ENCODE measurements at places on chromosomes 7 and 10.

GRCh38 chr10:88080213-88080612, 216.8 kb downstream of the PTEN start:
- no peak for DNase-seq

DNA sequence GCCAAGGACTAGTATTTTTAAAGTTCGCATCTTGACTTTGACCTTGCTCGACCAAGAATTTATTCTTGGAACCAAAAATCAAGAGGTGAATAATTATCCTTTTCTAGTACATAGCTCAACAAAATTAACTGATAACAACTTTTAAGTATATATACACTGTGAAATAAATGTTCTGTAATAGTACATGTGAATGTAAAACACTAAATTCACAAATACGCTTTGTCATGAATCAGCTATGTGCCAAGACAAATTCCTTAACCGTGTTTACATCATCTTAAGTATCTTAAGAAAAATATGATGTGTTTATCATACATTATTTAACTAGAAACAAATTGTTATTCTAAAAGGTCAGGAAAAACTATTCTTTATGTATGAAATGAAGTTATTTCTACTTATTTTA, 83.3 kb downstream of the CUL2 start:
- DNase-seq: no peak

- no peak for DNase-seq
Measured at GRCh38 chr7:43469051-43469450, 113.9 kb upstream of the STK17A start.

DNA sequence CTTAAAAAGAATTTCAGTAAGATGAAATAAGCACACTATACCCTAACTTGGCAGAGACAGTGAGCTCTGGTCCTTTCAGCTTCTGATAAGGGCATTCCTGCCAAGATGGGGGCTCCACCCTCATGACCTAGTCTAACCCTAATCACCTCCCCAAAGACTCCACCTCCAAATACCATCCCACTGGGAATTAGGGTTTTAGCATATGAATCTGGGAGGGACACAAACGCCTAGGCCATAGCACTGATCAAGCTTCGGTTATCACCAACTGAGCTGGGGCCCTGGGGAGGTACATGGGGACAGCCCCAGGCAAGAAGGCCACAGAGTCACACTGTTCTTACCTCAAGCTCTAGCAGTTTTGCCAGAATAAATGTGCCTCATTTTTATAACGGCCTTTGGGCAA, 31.4 kb downstream of the PALS2 start:
- DNase-seq: no peak

DNA sequence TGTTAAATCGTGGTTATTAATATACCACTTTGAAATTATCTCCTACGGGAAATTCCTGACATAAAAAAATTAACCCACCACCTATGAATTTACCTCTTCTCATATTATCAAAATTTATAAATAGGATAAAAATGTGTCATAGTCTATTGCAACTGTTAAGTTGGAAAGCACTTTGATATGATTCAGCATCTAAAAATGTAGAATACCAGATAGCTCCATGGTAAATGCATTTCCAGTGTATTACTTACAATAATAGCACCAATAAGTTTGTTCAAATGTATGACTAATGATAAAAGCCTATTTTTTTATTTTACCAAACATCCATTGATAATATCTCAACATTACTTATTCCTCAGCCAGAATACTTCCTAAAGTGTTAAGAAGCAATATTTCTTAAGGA, 13.6 kb upstream of the KCND2 start:
- no peak for DNase-seq

GRCh38 chr7:150800581-150801241, at the start of gene TMEM176A:
Gene TMEM176A (plus strand): TSS chr7:150800769. CDS start chr7:150801551, 782 bp downstream.
- DNase-seq: no peak

GRCh38 chr7:40463446-40463845, 328.6 kb downstream of the SUGCT start:
- DNase-seq: no peak

DNA sequence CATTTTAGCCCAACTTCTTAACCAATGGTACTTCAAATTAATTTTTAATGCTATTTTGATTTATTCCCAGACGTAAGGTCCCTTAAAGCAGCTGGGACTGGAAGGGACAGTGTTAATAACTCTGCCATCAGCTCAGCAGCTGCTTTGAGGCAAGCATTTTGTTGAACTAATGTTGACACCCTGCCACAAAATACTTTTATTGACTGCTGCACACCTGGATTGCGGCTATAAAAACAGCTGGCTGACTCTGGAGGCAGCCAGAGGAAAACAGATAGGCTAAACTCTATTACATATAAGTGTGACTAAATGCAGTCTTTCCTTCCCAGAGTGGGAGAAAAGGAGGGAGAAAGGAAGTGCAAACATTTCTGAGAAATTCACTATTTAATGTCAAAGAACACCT, 77.6 kb downstream of the ETV1 start:
- DNase-seq: no peak

DNA sequence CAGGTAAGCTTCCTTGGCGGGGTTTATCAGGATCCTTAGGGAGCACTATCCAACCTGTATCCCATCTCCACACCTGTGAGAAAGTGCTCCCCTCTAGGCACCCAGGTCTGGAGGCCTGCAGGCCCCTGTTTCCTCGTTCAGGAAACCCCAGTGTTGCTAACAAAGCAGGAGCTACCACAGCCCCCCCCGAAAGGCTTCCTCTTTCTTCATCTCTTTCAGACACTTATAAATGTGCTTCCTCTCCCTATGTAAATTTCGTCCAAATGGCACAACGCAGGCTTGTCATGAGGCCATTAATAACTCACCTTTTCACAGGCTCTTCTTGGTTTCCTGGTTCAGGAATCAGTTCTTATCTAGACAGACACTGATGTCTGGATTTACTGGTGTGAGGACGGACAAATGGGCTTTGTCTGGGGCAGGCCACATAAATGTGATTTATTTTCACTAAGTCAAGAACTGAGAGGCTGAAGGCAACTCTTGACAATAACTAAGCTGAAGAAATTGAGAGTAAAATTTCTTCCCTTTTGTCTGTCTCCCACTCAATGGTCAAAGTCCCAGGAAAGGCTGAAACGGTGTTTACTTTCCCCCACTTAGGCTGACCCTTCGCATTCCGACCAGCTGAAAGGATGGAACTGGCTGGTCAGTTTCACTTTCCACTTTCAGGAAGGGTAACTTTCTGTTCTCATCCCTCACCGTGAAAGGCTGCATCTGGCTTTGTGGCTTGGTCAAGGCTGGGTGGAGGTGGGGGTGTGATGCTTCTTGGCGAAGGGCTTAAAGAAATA, 46.8 kb downstream of the PIK3AP1 start:
- no peak for DNase-seq

- DNase-seq: no peak
Measured at GRCh38 chr7:128167042-128167701, 73.9 kb upstream of the LEP start.

GRCh38 chr10:119469325-119469707, 73.2 kb downstream of the RGS10 start:
- DNase-seq: no peak

GRCh38 chr10:130244031-130244927, 108.1 kb downstream of the GLRX3 start:
- DNase-seq: no peak

- DNase-seq: no peak
Measured at GRCh38 chr10:16867556-16867955, 50.3 kb upstream of the RSU1 start.

GRCh38 chr7:20064974-20065862, 152.0 kb downstream of the MACC1 start:
- DNase-seq: no peak

- DNase-seq: no peak
Measured at GRCh38 chr10:99374972-99375371, 45.8 kb downstream of the CNNM1 start.

DNA sequence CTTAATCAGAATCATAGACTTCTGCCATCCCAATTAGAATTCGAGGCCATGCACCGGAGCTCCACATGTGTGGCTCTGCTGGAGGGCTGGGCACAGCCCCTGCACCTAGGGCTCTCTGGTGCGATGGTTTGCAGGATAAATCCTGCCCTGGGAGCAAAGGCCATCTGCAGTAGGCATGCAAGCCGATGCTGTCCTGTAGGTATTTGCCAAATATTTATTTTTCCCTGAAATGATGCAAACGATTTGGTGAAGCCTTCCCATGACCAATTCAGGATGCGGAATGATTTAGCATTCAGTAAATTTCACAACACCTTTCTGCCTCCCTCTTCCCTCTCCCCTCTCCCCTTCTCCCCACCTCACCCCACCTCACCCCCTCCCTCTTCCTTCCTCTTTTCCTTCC, 170.6 kb downstream of the EBF3 start:
- DNase-seq: no peak

DNA sequence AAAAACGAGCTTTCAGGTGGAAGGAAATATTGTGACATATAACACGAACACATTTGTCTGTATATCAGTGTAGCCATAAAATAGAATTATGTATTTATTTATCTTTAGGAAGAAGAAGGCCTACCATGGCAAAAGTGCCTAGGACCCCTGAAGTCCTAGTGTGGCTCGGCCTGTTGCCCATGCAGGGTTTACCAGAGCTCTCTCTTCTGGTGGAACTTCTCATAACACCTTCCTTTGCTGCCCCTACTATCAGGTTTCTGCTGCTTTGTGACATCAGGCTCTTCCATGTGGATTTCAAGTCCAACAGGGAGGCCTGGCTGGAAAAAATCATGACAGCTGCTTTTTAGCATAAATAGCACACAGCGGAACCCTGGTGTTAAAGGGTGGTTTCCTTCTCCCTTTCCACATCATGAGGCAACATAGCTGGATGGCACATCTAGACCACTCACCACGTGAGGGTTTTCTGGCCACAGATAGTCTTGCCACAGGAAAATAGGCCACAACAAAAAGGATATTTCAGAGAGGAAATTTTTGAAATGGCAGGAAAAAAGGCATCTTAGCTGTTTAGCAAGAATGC, 44.8 kb upstream of the ADO start:
- DNase-seq: no peak

GRCh38 chr10:92238586-92239098, 52.2 kb downstream of the CPEB3 start:
- no peak for DNase-seq

DNA sequence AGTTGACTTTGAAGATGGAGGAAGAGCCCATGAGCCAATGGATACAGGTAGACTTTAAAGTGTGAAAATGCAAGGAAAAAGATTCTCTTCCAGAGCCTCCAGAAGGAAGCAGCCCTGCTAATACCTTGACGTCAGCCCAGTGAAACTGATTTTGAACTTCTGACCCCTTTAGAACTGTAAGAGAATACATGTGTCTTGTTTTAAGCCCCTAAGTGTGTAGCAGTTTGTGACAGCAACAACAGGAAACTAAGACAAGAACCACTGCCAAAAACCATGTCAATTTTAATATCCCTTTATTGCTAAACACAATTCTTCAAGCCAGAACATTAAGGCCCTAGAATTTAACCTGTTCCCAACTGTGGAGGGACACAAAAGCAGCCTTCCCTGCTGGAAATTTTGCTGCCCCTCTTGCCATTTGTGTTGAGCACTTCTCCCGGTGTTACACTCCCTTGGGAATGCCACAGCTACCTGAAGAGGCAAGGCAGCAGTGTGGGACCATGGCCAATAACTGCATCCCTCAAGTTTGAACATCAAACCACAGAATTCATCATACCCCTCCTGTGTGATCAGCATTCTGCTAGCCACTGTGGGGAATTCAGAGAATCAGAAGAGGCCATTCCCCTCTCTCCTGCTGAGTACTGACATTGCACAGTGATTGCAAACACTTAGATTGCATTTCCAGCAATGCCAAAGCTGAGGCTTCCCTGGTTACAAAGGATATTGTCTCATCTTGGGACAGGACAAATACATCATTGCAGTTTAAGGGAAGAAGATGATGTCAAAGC, 12.3 kb upstream of the CCDC172 start:
- no peak for DNase-seq

DNA sequence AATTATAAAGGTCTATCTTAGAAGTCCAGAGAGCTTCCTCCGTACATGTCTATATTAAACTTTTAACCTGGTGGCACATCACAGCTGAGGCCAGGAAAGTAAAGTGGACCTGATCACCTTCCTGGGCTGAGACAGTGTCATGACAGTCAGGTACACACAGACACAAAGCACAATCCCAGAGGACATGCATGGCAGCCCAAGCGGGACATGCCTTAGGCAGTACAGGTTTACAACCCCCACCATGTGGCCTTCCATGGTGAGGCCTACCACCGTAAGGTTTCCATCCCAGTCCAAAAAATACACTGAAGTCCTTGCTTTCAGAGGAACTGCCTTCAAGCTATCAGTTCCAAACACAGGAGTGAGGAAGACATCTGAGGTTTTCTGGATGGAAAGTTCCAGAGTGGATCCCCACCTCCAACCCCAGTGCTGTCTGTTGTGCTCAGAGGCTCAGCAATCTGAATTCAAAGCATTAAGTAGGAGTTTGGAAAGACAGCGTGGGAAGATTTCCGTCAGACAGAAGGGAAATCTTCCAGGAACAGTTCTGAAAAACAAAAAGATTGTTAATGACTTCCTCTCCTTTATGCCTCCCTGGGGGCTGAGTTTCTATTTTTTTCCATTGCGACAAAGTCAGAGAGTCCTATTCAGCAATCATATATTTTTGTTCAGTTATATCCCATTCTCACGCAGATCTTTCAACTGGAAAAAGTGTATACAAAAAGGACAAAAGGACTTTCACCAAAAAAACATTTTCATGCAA, 20.1 kb downstream of the IFIT3 start:
- no peak for DNase-seq

DNA sequence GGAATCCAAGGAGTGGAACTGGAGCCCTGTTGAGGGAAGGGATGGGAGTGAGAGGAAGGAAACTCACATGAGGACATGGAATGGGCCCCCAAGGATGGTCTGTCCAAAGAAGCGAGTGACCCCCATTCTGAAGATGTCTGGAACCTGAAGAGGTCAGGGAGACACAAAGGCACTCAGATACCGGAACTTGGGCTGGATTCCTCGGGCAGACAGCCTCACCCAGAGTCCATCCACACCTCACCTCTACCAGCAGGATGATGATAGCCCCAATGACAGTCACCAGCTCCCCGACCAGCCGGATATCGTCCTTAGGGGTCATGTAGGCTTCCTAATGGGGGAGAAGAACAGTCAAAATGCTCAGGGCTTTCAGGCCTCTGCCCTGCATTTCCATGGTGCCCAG, 10.7 kb downstream of the TRPV6 start:
- DNase-seq: no peak

DNA sequence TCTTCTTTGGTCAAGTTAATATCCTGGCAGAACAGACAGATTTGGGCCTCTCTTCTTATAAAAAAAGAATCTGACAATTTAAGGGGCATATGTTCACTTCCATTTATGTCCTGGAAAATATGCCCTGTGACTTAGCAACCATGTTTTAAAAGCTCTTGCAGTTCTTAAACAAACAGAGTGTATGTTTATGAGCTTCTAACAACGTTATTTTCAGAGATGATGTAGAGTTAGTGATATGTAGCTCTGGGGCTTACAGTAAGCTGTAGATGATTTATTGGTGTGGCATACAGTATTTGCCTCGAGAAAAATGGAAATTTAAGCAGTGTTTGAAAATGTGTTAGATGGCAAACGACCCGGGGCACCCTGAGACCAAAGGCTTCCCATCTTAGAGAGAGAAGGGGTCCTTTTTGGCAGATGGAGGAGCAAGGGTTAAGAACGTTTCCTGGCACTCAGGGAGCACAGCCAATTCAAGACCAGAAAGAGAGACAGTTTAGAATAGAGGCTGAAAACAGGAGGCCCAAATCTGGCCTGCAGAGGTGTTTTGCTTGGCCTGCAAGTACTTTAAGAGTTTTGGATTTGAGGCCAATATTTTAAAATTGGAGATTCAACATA, 397.5 kb downstream of the KCNMA1 start:
- no peak for DNase-seq
